Urinary bladder (tissue), 4 donors: ENCODE measurements at places on chromosomes 4 and X. TPM values are rescaled to one million over a fixed set of nuclear protein-coding genes. Genes with fewer than 3 reads are reported as not detected.
A peak's percentile ranks its signal among the peaks of the same experiment; 100 is the strongest.

- no peak for DNase-seq
These were observed 338.6 kb upstream of the GRID2 start for GRCh38 chr4:91965166-91965565.

GRCh38 chrX:154046031-154046781, 26.5 kb upstream of the IRAK1 start:
- peak; percentile 69 for DNase-seq

GRCh38 chr4:61068745-61069144, 131.4 kb upstream of the ADGRL3 start:
- no peak for DNase-seq

DNA sequence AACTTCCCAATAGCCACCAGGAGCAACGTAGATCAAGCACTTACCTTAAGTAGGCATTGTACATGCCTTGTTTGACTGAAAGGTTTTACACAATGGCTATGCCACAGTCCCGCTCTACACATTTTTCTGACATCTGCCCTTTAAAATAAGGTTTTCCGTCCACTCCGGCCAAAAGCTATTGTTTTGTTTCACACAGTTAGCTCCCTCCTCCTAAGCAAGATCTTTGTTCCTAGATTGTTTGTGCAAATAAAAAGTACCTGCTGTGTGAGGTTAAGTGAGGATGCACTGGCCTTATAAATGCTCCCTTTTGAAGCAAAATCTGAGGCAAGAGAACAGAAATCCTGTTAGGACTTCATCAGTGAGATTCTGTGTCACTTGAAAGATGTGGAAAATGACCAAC, 11.8 kb downstream of the SCD5 start:
- no peak for DNase-seq

DNA sequence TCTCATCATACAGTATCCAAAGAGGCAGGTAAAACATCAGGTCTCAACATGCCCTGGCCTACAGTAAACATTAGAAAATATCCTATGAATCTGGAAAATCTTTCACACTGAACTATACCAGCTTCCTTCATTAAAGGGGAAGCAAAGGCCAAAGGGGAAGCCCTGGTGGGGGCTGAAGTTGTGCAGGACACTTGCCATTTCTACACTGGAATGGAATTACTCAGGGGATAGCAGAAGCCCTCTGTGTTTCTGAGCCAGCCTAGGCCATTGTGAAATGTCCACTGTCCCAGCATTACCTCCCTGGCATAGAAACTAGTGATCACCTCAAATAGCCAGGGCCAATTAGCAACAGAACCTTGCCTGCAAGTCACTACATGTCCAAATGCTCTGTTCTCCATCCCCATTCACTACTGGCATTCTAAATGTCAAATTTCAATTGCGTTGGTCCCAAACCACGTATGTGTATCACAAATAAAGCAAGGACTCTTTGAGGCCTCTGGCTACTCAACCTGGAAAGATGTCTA, 429.9 kb downstream of the AFF2 start:
- no peak for DNase-seq

DNA sequence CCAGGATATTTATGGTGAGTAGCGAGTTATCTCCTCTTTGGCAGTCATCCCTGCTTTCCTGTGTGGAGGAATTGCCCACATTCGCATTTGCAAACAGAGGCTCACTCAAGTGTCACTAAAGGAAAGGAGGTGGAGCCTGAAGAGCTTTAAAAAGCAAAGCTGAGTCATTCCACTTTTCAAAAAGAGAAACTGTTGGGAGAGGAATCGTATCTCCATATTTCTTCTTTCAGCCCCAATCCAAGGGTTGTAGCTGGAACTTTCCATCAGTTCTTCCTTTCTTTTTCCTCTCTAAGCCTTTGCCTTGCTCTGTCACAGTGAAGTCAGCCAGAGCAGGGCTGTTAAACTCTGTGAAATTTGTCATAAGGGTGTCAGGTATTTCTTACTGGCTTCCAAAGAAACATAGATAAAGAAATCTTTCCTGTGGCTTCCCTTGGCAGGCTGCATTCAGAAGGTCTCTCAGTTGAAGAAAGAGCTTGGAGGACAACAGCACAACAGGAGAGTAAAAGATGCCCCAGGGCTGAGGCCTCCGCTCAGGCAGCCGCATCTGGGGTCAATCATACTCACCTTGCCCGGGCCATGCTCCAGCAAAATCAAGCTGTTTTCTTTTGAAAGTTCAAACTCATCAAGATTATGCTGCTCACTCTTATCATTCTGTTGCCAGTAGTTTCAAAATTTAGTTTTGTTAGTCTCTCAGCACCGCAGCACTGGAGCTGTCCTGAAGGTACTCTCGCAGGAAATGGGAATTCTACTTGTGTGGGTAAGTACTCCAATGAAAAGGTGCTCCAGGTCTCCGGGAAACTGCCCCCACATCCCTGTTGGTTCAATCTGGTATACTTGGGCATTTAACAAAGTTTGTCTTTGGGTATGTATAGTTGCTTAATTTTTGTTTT, at the start of gene EGF:
Gene EGF (plus strand): TSS at position 178 of the 890 bp plus-strand sequence. CDS start 453 bp downstream, at position 631.
- DNase-seq: no peak

DNA sequence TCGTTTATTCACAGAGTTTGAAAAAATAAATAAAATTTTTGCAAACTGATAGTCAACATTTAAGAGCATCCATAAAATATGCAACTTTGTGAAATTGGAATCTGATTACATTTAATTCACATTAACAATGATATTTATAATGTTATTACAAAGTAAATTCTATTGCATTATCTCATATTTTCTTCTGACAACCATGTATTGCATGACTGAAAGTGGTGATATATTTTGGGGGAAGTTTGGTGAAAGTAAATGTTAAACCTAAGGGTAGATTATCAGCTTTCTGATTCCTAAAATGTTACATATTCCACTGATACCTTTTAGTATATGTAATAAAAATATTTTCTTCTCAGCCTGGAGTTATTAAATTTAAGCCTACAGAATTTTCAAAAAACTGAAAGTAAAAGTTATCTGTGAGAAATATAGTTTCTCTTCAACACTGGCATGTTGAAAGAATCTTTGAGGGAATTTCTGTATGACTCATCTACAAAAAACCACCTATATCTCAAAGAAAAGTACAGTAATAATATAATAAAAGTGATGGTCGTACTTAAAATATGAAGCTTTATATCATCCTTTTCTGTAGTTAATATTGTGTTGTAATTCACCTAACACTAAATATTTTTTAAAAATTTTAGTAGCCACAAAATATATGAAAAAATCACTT, 1179.6 kb upstream of the PCDH7 start:
- DNase-seq: no peak

- no peak for DNase-seq
These were observed 44.5 kb upstream of the RASGEF1B start for GRCh38 chr4:81516241-81516640.

GRCh38 chr4:118400356-118400755, 47.6 kb upstream of the PRSS12 start:
- DNase-seq: no peak

GRCh38 chr4:102757681-102758080, 3.1 kb downstream of the MANBA start:
- no peak for DNase-seq

DNA sequence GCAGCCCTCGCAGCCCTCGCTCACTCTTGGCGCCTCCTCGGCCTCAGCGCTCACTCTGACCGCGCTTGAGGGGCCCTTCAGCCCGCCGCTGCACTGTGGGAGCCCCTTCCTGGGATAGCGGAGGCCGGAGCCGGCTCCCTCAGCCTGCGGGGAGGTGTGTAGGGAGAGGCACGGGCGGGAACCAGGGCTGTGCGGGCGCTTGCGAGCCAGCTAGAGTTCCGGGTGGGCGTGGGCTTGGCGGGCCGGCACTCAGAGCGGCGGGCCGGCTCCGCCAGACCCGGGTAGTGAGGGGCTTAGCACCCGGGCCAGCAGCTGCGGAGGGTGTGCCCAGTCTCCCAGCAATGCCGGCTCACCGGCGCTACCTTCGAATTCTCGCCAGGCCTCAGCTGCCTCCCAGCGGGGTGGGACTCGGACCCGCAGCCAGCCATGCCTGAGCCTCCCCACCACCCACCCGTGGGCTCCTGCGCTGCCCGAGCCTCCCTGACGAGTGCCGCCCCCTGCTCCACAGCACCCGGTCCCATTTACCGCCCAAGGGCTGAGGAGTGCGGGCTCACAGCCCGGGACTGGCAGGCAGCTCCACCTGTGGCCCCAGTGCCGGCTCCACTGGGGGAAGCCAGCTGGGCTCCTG, 1.4 kb upstream of the AADAT start:
- DNase-seq: no peak

GRCh38 chr4:73705056-73705432, 35.3 kb upstream of the CXCL8 start:
- DNase-seq: no peak

Gene TBX22
- not detected for polyA plus RNA-seq

Gene MAGEB2
- not detected for polyA plus RNA-seq

Gene MAGEB10
- polyA plus RNA-seq: not detected

Gene RNF150
- polyA plus RNA-seq: 13.2 TPM

Gene CT45A1
- not detected for polyA plus RNA-seq

Gene TLR3
- polyA plus RNA-seq: 4.7 TPM
